EL (cell line): ENCODE measurements at places on chromosomes 4 and X.

GRCh38 chr4:128775477-128775876 lies 34.0 kb upstream of the JADE1 start:
- DNase-seq, result no peak

DNA sequence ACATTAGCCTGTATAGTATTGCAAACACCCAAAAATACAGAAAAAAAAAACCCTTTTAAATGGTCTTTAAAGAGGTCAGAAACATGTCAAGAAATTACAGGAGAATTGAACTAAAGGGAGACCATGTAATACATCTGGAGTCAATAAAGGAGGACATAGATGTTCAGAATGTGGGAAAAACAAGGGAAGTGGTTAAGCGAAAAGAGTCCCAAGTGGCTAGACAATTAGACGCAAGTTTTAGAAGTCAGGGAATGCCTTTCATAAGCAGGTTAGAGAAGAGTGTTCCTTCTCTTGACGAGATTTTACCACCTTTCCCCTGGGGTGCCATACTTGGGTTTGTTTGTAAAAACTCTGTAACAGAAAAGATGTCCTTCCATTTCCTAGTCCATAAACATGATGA lies 7.8 kb downstream of the LNX1 start:
- no peak for DNase-seq

DNA sequence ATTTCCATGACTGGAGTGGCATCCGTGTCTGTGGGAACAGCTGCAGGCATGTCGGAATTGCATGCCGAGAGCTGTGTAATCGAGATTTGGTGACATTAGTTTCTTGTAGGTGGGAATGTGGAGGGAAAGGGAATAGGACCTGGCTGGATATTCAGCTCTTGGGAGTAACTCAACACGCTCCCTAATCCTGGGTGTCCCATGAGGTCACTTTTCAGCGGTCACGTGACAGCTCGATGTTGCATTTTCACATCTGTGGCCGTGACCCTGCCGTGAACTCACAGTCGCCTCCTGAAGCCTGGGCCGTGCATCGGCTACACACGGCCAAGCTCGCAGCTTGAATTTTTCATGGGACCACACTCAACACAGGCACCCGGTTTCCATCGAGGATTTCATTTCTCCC lies 25.8 kb upstream of the PSAPL1 start:
- DNase-seq, result peak; percentile 8

GRCh38 chr4:106316773-106317409 lies 541 bp downstream of the AIMP1 start:
- DNase-seq, result no peak

DNA sequence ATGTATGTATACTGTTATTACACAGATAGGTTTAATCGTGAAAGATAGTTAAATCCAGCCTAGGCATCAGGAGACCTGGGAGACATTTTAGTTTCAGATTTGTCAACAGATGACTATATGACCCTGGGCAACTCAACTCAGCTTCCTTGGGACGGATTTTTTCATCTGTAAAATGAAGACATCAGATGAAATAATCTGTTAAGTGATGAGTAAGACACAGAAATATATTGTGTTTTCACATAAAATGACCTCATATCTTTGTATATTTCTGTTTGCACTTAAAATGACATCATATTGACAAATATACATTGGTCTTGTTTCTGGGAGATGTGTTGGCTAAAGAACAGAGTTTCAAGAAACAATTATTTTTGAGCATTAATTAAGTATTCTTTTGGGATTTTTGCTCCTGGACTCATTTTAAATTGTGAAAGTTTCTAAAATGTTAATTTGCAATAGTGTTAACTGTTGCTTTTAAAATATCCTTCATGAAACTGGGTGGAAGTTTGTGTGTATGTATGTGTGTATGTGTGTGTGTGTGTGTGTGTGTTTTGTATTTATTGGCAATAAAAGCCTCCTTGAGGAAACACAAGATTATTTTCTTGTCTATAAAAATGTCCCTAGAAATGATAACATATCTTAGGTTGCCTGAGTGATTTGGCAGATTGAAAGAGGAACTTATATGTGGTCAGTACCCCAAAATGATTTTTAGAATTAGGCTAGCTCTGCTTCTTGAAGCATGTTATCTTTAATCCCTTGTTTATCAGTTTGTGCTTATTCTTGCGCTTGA lies 29.1 kb upstream of the MMAA start:
- no peak for DNase-seq

DNA sequence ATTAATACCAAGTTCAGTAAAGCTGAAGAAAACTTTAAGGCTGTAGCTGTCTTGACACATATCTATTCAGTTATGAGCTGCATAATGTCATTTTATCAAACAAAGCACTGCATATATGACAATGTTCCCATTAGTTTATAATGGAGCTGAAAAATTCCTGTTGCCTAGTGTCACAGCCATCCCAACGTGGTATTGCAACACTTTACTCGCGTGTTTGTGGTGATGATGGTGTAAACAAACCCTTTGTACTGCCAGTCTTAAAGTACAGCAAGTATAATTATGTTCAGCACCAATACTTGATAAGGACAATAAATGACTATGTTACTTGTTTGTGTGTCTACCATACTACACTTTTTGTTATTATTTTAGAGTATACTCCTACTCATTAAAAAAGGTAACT lies 1415.6 kb upstream of the PCDH7 start:
- peak; percentile 58 for DNase-seq

- DNase-seq, result no peak
Observed at GRCh38 chrX:39983715-39984114, 114.0 kb downstream of the BCOR start.

DNA sequence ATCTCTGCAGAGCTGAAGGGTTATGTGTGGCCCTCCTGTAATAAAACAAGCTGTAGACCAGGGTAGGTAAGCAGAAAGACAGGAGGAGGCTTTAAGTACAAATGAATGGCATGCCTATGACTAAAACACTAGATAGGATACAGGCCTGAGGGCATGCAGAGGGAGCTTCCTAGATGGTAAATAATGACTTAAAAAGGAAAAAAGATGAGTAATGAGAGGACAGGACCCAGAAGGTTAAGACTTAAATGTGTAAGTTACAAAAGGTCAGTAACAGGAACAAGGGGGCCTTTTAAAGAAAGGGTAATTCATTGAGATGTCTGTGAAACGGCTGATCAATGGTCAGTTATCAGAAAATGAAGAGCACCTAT lies 194.8 kb downstream of the SOWAHB start:
- DNase-seq, result peak; percentile 83

DNA sequence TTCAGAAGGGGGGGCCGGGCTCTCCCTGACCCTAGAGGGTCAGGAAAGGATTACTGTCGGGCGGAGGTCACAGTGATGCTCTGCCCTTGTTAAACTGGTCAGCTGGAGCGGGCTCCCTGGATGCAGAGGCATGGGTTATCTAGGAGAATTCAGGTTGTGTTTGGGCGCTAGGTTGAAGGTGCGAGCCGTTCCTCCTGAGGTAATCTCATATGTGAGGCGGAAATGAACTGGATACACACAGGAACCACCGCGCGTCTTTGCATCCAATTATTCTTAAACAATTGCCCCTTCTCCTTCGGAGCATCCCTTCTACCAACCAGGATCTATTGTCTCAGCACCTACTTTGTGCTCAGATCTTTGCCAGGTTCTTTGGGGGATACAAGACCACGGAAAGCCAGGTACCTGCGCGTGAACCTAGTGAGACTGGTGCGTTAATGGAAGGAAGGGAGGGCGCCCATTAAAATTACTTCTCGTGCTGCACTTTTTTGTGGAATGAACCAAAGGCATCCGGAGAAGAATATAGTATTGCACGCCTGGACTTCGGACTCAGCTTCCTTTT lies 28.4 kb downstream of the HAND2 start:
- no peak for DNase-seq

GRCh38 chr4:41413670-41414411 lies 124.1 kb upstream of the LIMCH1 start:
- DNase-seq, result peak; percentile 68

- DNase-seq, result no peak
Observed at GRCh38 chrX:128805236-128805635, 718.1 kb downstream of the SMARCA1 start.

DNA sequence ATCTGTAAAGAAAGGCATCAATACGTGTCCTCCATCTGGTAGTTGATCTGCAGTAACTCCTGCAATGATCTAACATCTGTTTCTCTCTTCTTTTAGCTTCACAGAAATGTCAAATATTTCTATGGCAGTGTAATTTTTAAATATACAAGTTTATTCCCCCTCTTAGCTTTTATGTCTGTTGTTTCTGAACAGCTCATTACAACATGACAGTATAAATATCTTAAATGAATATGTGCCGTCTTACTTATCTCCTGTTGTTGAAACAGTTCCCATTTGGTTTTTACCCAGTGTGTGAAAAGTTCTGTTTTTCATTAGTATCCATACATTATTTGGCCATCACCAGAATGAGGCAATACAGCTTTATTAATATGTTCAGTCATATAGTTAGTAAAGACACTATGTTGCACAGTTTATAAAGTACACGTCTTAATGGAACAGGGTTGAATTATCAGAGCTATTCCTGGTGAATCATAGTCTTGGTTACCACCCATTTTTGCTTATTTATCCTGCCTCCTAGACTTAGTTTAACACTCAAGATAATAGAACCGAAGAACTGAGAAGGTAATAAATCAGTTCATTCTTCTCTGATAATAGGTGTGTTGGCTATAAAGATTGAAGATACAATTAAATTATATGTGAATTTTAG lies 321.6 kb downstream of the TENM3 start:
- no peak for DNase-seq

DNA sequence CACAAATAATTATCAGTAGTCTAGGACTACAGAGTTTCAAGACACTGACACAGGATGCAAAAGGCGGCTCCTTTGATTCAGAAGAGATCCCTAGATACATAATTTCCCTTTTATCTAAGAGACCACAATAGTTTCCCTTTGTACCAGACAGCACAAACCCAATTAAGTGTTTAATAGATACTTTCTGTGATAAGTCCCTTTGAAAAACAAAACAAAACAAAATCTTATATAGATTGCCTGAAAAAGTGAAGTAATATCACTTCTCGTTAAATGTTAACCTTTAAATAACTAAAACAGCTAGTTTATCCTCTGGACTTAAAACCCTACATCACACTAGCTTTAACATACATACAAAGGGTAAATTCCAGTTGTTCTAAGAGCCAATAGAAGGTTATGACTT lies 49.9 kb downstream of the APBB2 start:
- no peak for DNase-seq

GRCh38 chr4:5988086-5988845 lies 30.0 kb downstream of the C4orf50 start:
- no peak for DNase-seq

- peak; percentile 81 for DNase-seq
Observed at GRCh38 chr4:137307806-137308205, 224.5 kb downstream of the PCDH18 start.
